ENCODE measurements at places on chromosomes 2 and 18. TPM values are rescaled to one million over a fixed set of nuclear protein-coding genes. Genes with fewer than 3 reads are reported as not detected.
A peak's percentile ranks its signal among the peaks of the same experiment; 100 is the strongest.

SALL3 gene
- not detected for total RNA-seq

ZNF892 gene
- 3.1 TPM for total RNA-seq

TAF4B gene
- 20.6 TPM for total RNA-seq

CRACDL gene
- total RNA-seq, result 0.33 TPM

RBM44 gene
- 0.47 TPM for total RNA-seq

COL3A1 gene
- total RNA-seq, result not detected

- H3K27ac ChIP-seq, result no peak overlapping the region
- H3K27me3 ChIP-seq, result no peaks in the 10 kb centered on the region
- no peak for DNase-seq
- peaks cover 2% of the 10 kb centered on the region for H3K36me3 ChIP-seq
Observed at GRCh38 chr18:4353853-4354418, 101.2 kb downstream of the DLGAP1 start.

- peaks cover 7% of the 10 kb centered on the region for H3K27me3 ChIP-seq
- no peak overlapping the region for H3K4me3 ChIP-seq
- H3K36me3 ChIP-seq, result no peaks in the 10 kb centered on the region
Observed at GRCh38 chr2:84085562-84085961, 373.5 kb downstream of the SUCLG1 start.

- DNase-seq, result no peak
- no peak overlapping the region for H3K4me3 ChIP-seq
- no peaks in the 10 kb centered on the region for H3K36me3 ChIP-seq
Observed at GRCh38 chr2:225932811-225933413, 533.4 kb downstream of the NYAP2 start.

DNA sequence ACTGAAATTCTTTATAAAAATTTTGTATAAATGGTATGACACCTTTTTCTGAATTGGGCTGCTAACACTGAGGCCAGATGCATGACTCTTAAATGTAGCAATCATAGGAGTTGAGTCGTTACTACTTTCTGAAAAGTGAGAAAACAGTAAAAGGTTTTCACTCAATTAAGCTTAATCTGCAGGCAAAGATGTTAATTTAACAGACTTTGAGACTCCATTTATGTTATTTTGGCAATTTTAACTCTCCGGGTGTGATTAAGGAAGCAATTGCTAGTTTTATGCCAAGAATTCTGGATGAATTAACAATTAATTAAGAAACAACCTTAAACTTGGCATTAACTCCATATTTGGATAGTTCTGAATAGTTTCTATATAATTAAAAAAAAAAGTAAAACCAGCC lies 104.3 kb downstream of the AGPS start:
- peaks cover 5% of the 10 kb centered on the region for H3K4me1 ChIP-seq
- DNase-seq, result no peak
- no peak overlapping the region for H3K27ac ChIP-seq
- no peak overlapping the region for H3K4me3 ChIP-seq

DNA sequence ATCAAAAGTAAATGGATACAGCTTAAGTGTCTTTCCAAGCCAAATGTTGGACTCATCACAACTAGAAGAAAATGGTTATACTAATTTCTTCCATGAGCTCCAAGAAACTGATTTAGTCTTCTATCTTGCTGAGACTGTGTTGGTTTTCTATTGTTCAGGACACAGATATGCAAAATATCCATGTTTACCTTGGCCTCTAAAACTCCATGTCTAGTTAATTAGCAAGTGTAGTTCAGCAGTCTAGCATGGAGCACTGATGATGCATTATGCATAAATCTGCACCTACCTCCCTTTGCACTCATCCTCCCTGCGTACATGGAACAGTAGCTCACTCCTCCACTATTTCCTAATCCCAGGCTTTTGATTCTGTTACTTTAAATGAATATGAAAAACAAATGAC lies 731.4 kb upstream of the CHAC2 start:
- no peaks in the 10 kb centered on the region for H3K4me1 ChIP-seq
- no peaks in the 10 kb centered on the region for H3K36me3 ChIP-seq
- H3K27me3 ChIP-seq, result no peaks in the 10 kb centered on the region
- H3K4me3 ChIP-seq, result no peak overlapping the region
- no peak for DNase-seq

GRCh38 chr18:9117980-9118841 lies 15.7 kb downstream of the NDUFV2 start:
- no peaks in the 10 kb centered on the region for H3K27me3 ChIP-seq
- H3K4me1 ChIP-seq, result peaks cover 69% of the 10 kb centered on the region
- H3K4me3 ChIP-seq, result peak overlapping the region; percentile 71
- no peak for DNase-seq

DNA sequence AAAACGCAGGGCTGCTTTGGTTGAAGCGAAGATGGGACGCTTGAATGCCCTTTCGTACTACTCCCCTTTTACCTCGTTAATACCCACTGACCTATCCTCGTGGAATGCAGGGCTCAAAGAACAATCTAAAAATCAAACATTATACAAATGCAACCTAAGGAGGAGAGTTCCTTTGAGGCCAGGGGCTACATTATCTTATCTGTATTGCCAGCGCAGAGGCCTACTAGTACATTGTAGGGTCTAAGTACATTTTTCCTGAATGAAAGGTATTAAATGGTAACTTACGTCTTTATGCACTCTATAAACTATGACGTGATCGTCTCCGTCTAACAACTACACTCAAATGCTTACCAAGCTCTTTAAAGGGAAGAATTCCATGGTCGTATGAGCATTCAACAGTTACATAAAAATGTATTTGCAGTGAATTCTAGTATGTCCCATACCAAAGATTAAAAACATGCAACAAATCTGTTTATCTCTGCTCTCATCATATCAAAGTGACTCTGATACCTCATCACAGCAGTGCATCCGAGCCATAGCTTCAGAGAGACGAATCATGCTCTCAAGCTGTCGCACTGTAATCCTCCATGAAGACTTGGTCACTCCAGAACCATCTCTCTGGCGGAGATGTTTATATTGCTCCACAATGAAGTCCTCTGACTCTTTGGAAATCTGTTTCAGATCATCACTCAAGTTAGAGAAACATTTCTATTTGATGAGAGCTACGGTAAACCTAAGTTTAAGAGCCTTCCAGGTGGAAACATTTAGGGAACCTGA lies 14.1 kb upstream of the LCT start:
- H3K36me3 ChIP-seq, result peaks cover 47% of the 10 kb centered on the region
- H3K27me3 ChIP-seq, result no peaks in the 10 kb centered on the region
- DNase-seq, result no peak
- H3K4me3 ChIP-seq, result no peak overlapping the region
- no peak overlapping the region for H3K27ac ChIP-seq
- peaks cover 10% of the 10 kb centered on the region for H3K4me1 ChIP-seq

GRCh38 chr18:766550-766860 lies 45.5 kb downstream of the YES1 start:
- peaks cover 17% of the 10 kb centered on the region for H3K36me3 ChIP-seq
- H3K27ac ChIP-seq, result no peak overlapping the region
- H3K4me3 ChIP-seq, result no peak overlapping the region
- no peak for DNase-seq
- peaks cover 21% of the 10 kb centered on the region for H3K4me1 ChIP-seq

- DNase-seq, result no peak
- H3K4me3 ChIP-seq, result no peak overlapping the region
- peaks cover 51% of the 10 kb centered on the region for H3K36me3 ChIP-seq
Observed at GRCh38 chr2:43425659-43426058, 170.2 kb downstream of the THADA start.

DNA sequence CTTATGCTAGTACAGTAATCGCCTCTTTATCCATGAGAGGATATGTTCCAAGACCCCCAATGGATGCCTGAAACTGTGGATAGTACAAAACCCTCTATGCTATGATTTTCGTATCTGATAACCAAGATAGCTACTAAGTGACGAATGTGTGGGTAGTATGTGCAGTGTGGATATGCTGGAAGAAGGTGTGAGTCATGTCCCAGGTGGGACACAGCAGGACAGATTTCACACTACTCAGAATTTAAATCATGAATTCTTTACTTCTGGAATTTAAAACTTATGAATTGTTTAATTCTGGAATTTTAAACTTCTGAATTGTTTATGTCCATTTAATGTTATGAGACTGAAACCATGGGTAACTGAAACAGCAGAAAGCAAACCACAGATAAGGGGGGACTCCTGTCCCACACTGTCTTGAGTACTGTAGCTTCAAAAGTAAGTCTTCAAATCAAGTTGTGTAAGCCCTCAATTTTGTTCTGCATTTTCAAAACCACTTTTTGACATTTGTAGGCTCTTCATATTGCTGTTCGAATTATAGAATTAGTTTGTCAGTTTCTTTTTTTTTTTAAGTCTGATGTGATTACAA lies 116.0 kb downstream of the LTBP1 start:
- H3K4me1 ChIP-seq, result no peaks in the 10 kb centered on the region
- no peak overlapping the region for H3K27ac ChIP-seq
- no peak overlapping the region for H3K4me3 ChIP-seq
- peaks cover 16% of the 10 kb centered on the region for H3K27me3 ChIP-seq

DNA sequence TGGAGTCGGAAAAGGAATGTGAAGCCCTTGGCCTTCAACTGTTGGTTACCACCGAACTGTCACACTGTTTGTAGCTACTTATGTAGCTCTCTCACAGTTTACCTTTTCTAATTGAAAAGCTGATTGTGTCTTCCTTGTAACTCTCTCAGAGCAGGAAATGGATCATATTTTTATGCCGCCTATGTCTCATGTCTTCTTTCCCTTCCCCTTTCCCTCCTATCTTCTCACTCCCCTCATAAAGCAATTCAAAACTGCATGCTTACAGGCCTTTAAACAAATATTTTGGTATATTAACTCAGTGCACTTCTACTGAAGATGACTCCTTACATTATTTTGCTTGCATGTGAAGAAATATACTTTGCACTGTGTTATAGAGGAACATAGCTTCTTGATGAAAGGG lies 6.0 kb downstream of the SLC39A10 start:
- no peak overlapping the region for H3K4me3 ChIP-seq
- peaks cover 3% of the 10 kb centered on the region for H3K27me3 ChIP-seq
- peaks cover 52% of the 10 kb centered on the region for H3K4me1 ChIP-seq
- no peak for DNase-seq
- peaks cover 24% of the 10 kb centered on the region for H3K36me3 ChIP-seq
- peak overlapping the region; percentile 79 for H3K27ac ChIP-seq

GRCh38 chr2:70627211-70627898 lies 73.7 kb upstream of the TGFA start:
- no peak overlapping the region for H3K4me3 ChIP-seq
- no peak for DNase-seq
- H3K27ac ChIP-seq, result no peak overlapping the region
- peaks cover 4% of the 10 kb centered on the region for H3K27me3 ChIP-seq
- H3K4me1 ChIP-seq, result peaks cover 1% of the 10 kb centered on the region
- H3K36me3 ChIP-seq, result no peaks in the 10 kb centered on the region

DNA sequence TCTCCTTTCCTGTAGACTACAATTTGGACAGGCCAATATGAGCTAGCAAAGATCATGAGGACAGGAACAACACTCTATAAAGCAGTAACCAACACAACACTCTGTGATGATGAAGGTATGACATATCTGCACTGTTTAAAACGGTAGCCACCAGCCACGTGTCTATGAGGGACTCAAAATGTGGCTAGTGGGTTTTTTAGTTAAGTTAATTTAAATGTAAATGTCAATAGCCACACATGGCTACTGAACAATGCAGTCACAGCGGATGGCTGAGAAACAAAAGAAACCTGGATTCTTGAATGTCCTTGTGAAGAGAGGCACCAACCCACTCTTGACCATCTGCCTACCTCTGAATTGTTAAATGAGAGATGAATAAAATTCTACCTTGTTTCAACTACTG lies 33.9 kb downstream of the FANCL start:
- peaks cover 27% of the 10 kb centered on the region for H3K36me3 ChIP-seq
- no peak overlapping the region for H3K27ac ChIP-seq
- no peaks in the 10 kb centered on the region for H3K27me3 ChIP-seq
- no peak overlapping the region for H3K4me3 ChIP-seq
- DNase-seq, result no peak
- H3K4me1 ChIP-seq, result no peaks in the 10 kb centered on the region

DNA sequence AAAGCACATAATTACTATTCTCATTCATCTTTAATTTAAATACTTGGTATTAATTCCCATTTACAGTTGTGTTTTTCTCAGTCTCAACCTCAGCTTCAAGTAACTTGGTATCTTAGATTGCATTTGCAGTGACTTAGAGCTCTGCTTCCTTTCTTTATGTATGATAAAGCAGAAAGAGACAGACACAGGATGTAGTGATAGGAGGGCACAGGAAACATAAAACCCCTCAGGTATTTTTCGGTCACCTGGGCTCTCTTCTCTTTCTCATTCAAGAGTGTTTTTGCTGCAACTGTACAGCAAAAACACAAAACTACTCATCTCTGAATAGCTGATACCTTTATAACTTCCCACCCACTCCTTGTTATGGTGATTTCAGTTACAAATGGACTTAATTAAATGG lies 83.1 kb downstream of the KCTD18 start:
- no peak overlapping the region for H3K4me3 ChIP-seq
- DNase-seq, result no peak
- no peaks in the 10 kb centered on the region for H3K27me3 ChIP-seq
- peaks cover 4% of the 10 kb centered on the region for H3K4me1 ChIP-seq
- H3K36me3 ChIP-seq, result no peaks in the 10 kb centered on the region
- no peak overlapping the region for H3K27ac ChIP-seq

- H3K4me3 ChIP-seq, result no peak overlapping the region
- H3K27me3 ChIP-seq, result peaks cover 23% of the 10 kb centered on the region
- no peak for DNase-seq
- H3K27ac ChIP-seq, result no peak overlapping the region
- no peaks in the 10 kb centered on the region for H3K36me3 ChIP-seq
- no peaks in the 10 kb centered on the region for H3K4me1 ChIP-seq
Observed at GRCh38 chr18:76558881-76559667, 64.0 kb upstream of the ZNF516 start.

DNA sequence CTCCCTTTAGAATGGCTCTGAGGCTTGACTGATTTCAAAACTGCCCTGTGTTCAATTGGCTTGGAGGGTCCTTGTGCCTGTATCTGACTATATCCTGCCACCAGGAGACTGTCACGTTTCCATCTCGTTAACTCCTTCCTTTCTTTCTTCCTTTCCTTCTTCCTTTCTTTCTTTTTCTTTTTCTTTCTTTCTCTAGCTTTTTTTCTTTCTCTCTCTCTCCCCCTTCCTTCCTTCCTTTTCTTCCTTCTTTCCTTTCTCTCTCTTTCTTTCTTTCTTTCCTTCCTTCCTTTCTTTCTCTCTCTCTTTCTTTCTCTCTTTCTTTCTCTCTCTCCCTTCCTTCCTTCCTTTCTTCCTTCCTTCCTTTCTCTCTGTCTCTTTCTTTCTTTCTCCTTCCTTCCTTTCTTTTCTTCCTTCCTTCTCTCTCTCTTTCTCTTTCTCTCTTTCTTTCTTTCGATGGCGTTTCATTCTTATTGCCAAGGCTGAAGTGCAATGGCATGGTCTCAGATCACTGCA lies 38.1 kb upstream of the EML6 start:
- peaks cover 10% of the 10 kb centered on the region for H3K27me3 ChIP-seq
- no peak overlapping the region for H3K4me3 ChIP-seq
- peaks cover 14% of the 10 kb centered on the region for H3K4me1 ChIP-seq
- no peak overlapping the region for H3K27ac ChIP-seq

- H3K36me3 ChIP-seq, result peaks cover 10% of the 10 kb centered on the region
- H3K4me1 ChIP-seq, result peaks cover 34% of the 10 kb centered on the region
- peaks cover 5% of the 10 kb centered on the region for H3K27me3 ChIP-seq
- peak overlapping the region; percentile 34 for H3K27ac ChIP-seq
- H3K4me3 ChIP-seq, result no peak overlapping the region
Observed at GRCh38 chr18:76386886-76387285, 108.2 kb downstream of the ZNF516 start.

GRCh38 chr2:161020437-161020836 lies 139.8 kb upstream of the TANK start:
- no peak overlapping the region for H3K27ac ChIP-seq
- H3K4me3 ChIP-seq, result no peak overlapping the region
- H3K27me3 ChIP-seq, result no peaks in the 10 kb centered on the region
- H3K4me1 ChIP-seq, result no peaks in the 10 kb centered on the region
- no peak for DNase-seq
- H3K36me3 ChIP-seq, result peaks cover 1% of the 10 kb centered on the region
